ENCODE measurements at places on chromosomes 16 and 17.

- no peak for DNase-seq
Measured at GRCh38 chr17:72602517-72603419, 481.9 kb downstream of the SOX9 start.

GRCh38 chr16:29318037-29318436 is 88.5 kb downstream of the NPIPB11 start:
- DNase-seq, result no peak

- no peak for DNase-seq
Measured at GRCh38 chr16:58024486-58025350, 836 bp upstream of the MMP15 start.

GRCh38 chr16:57394444-57394843 is 10.1 kb upstream of the CCL17 start:
- no peak for DNase-seq

- no peak for DNase-seq
Measured at GRCh38 chr17:29190039-29190438, 9.8 kb upstream of the MYO18A start.
